ENCODE measurements at places on chromosomes 5 and 9.

DNA sequence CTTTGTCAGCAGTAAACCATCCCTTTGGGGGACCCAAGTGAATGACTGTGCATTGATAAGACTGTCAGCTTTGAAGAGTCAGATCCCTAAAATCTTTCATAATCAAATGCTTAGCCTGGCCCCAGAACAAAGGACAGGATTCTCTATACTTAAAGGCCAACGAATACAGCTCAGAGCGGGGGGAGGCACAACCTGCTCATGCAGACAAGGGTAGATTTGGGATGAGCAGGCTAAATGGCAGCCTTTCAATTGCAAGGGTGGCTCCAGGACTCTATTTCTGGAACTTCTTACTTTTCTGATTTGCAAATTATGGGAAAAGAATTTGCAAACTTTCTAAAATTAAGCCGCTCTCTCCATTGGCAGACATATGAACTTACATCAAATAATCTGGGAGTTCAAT is 66.4 kb downstream of the ELL2 start:
- no peak for DNase-seq

DNA sequence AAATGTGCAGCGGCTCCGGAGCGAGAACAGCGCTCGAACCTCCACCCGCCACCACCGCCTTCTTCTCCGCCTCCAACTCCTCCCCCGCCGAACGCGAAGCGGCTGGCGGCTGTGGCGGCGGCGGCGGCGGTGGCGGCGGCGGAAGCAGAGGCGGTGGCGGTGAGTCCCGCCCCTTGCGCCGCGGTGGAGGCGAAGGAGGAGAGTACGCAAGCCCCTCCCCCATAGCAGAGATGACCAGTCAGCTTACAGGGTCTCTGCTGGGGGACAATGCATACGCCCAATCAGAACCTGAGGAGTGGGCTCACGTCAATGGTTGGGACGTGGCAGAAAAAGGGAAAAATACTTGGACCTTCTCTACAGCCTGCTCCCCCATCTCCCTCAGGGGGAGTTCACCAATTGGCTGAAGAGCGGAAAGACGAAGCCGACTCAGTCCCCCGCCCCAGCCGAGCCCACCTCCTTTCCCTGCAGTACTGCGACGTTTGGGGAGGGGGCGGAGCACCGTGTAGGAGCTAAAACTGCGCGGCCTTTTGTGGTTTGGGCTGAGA is at the start of gene PJA2:
Gene PJA2, minus strand, starts transcription at position 131 of the 545 bp plus-strand sequence. CDS start 26,541 bp downstream, outside the sequence.
- DNase-seq, result peak; percentile 100

GRCh38 chr5:73346878-73347408 is 101.6 kb downstream of the FOXD1 start:
- DNase-seq, result no peak

DNA sequence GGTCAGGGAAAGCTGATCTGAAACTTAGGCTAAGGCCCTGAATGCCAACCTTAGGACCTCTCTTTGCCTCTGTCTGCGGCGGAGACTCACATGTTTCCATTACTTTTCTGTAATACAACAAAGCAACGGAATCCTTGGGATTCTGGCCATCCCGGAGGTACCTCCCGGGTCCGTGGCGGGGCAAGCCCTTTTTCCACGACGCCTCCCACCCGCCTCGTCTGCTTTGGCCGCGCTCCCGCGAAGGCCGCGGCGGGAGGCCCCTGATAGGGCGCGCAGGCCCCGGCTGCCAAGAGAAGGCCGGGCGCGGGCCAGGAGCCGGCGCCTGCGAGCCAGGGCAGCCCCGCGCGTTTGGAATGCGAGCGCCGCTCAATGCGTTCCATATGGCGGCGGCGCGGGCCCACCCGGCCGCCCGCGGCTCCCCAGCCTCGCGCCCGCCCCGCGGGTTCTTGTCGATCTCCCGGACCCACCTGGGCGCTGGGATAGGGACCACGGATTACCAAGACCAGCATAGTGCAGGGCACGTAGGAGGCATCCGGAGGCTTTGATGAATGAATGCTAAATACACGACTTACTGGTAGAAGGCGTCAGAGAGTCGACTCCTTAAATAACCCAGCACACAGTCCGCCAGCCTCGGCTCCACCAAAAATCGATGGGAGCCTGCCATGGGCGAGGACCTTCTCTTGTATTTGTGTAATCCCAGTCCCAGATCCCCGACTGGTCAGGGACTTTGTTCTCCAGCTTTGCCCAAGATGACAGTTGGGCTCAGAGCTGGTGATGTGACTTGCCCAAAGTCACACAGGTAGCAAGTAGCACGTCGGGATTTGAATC is 17.5 kb upstream of the PHF19 start:
- no peak for DNase-seq

DNA sequence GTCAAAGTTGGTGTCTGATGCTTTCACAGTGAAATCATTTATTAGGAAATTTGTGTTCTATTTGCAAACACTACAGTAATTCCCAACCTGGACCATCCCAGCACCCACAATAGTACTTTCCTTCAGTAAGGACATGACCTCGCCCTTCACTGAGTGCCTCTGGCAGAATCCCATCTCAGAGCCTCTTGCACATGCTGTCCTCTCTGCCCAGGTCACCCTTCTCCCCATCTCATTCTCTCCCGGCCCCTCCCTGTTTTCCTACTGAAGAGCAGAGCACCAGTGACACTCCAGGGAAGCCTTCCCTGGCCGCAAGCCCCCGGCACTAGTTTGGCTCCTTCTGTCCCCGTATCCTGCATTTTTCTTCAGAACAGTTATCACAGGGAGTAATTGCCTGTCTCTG is 220.4 kb downstream of the MAPKAP1 start:
- no peak for DNase-seq

DNA sequence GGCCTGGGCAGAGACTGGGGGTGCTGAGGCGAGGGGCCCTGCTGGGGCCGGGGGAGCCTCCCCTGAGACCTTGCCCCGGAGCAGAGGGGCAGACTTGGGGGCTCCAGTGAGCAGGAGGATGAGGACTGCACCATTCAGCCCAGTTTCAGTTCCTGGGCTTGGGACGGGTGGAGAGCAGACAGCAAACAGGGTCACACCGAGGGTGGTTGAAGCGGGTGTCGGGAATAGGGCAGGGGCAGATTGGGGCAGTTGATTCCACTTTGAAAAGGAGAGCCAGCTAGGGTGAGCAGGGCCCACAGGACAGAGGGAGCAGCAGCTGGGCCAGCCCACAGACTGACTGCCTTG is 4.5 kb downstream of the GRK6 start:
- no peak for DNase-seq

DNA sequence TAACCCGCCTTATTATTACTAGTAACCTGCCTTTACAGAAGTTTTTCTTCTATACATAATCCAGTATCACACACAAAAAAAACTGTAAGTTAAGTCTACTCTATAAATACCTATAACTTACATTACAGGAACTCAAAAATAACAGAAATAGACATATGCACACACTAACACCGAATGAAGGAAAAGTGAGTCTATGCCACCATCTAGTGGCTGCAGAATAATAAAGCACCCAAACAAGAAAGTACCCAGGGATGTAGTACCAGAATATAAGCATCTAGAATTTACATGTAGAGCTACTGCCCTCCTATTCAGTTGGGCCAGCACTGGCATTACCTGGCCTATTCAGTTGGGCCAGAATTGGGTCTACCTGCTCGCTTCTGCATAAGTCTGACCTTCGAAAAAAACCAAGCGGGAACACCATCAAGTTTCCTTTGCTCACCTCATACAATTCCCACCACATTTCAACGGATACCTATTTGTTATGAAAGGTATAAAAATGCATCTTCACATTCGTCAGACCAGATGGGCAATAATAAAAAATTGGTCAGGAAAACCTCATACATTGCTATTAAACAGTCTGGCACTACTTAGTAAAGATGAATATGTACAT is 4.0 kb upstream of the NIPSNAP3A start:
- DNase-seq, result peak; percentile 55

DNA sequence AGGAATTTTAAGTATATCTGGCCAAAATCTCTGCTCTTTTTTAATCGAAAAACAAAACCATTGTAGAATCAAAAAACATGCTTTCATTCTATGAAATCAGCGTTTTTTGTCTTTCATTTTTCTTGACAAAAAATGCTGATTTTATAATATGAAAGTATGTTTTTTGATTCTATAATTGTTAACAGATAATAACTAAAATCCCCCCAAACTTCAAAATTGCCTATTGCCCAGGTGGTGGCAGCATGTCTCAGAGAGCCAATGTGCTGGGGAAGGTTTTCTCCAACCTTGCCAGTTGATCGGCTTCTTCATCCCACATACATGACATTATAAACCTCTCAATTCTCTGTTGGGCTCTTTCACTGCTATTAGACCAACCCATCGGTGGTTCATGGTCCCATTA is 5.1 kb upstream of the SMIM15 start:
- peak; percentile 3 for DNase-seq

DNA sequence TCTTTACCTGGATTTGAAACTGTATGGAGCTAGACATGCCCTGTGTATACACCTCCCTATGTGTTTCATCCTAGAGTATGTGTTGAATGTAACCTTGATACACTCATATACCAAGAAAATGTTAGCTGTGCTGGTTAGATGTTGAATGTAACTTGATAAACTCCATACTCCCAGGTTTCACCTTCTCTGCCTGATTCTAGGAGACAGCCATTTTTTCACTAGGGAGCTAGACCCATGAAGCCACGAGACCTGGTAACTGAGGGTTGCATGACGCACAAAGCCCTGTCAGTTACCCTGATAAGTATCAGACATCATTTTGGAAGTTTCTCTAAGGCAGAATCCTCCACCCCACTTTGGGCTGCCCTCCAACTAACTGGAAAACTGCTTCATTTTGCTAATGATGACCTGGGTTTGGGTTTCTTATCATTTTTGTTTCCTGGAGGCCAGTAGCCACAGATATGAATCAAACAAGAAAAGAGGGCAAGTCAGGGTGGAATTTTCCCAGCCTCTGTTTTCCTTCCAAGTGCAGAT is 478.5 kb upstream of the KIF2A start:
- DNase-seq, result no peak

- peak; percentile 1 for DNase-seq
Observed at GRCh38 chr9:98709968-98710965, 1.5 kb upstream of the GABBR2 start.

- no peak for DNase-seq
Observed at GRCh38 chr5:149645236-149645635, 63.9 kb downstream of the ARHGEF37 start.
